HT1080 (cell line): ENCODE measurements at places on chromosomes 12 and 14. TPM values are rescaled to one million over a fixed set of nuclear protein-coding genes. Genes with fewer than 3 reads are reported as not detected.

GRCh38 chr12:67969134-67969802 lies 20.0 kb upstream of the IFNG-AS1 start:
- no peak for DNase-seq

DNA sequence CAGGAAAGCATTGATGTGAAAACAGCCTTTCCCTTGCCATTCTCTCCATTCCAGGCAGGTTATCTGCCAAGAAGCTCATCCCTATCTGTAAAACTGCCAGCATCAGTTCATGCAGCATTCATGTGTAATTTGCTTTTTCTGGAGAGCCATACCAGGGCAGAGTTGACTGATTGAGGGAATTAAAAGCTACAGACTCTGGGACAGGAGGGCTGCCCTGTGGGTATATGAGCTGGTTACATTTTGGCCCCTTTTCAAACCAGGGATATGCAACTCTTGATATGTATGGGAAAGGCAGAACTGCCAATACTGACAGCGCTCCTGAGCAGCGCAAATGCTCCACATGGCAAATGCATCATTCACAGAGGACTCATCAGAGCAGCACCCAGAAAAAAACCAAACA lies 53.7 kb downstream of the SYT1 start:
- no peak for DNase-seq

- DNase-seq: no peak
Observed at GRCh38 chr12:51829011-51829481, 19.5 kb downstream of the FIGNL2 start.

DNA sequence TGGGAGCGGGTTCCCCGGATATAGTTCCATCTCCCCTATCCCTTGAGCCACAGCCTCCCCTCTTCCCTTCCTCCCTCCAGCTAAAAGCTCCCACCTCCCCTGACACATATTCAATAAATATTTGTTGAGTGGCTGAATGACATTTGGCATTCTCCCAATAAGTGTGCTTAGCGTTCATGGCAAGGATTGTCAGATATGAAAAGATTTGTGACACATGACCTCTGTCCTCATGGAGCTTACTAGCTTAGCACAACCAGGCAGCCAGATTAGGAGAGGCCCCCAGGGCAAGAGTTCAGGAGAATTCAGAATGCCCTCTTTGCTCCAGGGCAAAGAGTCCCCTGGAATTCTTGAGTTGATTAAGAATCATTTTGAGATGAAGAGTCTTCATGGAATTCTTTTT lies 22.5 kb upstream of the SLC6A12 start:
- DNase-seq: no peak

GRCh38 chr14:59272633-59273032 lies 84.2 kb downstream of the DAAM1 start:
- no peak for DNase-seq

The HOXC9 gene
- 9.7 and 12.2 TPM in 2 replicates for total RNA-seq

DNA sequence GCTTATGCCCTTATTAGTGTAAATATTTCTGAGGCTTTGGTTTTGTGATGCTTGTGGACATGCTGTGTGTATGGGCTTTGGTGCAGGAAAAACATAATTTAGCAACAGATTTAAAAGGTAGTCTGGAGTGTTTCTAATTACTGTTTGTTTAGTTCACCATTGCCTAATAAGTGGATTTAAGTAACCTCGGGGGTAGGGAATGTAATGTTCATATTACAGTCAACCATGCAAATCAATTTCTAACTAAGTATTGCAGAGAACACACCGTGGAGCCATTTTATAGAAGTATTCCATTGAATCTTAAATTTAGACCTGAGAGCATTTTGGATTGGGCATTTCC lies 53.5 kb downstream of the ANO6 start:
- no peak for DNase-seq

The CINP gene
- 94.3 and 105 TPM in 2 replicates for total RNA-seq

- DNase-seq: no peak
Observed at GRCh38 chr12:6843118-6843902, 2.6 kb downstream of the GNB3 start.

DNA sequence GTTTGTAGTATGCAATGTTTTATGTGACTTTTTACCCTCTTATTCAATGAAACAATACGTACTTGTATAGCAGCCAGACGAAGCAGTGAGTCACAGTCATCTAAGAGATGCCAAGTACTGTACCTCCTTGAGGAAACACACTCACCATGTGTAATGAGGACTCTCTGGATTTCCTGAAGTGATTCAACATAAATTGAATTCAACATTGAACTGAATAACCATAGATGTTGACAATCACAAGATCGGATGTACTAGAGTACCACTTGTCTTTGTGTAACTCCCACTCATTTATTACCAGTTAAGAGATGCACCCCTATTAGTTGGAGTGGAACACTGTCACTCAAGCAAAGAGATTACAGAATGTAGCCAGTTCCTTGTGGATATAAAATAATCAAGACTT lies 175.2 kb upstream of the HMGA2 start:
- peak; percentile 99 for DNase-seq

DNA sequence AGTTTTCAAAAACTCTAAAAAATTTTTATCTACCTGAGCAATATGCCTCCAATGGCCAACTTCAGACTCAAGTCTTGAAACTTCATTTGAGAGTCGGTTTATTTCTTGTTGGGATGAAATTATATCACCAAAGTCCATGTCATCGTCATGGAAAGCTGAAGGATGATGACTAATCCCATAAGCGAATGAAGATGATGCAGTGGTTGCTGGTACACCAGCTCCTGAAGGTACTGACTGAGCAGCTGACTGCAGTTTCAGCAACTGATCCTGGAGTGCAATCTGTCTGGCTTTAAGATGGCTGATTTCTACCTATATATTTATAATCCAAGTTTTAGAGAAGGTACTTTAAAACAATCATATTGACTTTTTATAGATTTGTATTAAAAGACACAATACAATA lies 18.3 kb downstream of the TRIP11 start:
- no peak for DNase-seq

DNA sequence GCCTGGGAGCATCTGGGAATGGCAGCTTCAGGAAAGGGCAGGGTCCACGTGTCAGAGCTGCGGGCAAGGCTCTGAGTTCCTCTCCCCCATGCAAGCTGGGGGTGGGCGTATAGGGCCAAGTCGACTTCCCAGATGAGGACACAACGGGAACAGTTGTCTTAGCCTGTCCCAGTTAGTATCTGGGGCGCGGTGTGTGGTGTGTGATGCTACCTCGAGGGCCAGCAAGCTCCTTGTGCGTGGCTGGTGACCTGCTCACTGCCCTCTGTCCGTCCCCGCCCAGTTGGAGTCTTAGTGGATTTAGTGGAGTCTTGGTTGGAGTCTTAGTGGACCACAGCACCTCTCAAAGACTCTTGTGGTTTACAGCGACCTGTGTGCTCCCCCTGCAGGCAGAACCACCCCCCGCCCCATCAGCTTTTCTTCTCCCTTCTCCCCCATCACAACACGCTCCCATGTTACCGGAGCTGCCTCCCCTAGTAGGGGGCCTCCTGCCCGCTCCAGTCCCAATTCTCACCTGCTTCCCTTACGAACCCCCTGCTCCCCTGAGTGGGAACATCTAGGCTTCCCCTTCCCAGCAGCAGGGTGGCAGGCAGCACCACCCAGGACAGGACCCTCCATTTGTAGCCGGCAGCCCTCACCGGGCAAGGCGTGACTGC lies 8.7 kb downstream of the ASPG start:
- DNase-seq: no peak

GRCh38 chr12:71567537-71567936 lies 96.1 kb downstream of the ZFC3H1 start:
- no peak for DNase-seq

The EXOC5 gene
- 42.2 and 56.1 TPM in 2 replicates for total RNA-seq

- DNase-seq: no peak
Observed at GRCh38 chr14:71336489-71337192, 429.4 kb downstream of the PCNX1 start.

GRCh38 chr14:68249661-68250451 lies 430.3 kb downstream of the RAD51B start:
- peak; percentile 60 for DNase-seq

DNA sequence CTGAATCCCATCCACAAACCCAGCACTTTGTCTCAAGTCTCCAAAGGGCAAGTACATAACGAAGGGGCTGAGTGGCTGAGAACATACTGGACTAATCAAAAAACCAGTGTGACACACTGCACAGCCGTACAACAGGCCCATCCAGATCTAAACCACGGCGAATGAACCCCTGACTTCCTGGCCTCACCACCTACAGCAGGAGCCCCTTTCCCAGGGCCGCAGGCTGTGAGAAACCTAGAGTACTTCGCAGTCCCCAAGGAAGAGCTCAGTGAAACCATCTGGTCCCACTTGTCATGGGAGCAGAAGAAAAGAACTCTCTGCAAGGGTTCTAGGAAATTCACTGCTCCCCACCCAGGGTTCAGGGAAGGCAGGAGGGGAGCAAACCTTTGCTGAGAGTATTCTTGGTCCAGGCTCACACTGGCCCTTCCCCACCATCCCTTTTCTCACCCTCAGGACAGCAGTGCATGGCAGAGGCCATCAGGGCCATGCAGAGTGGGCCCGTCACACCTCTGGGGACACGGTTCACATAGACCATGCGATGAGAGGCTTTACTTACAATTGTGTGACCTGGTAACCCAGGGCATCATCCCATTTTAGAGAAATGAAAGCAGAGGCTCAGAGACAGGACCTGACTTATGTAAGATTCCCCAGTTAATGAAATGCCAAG lies 192.8 kb downstream of the BCL11B start:
- no peak for DNase-seq

DNA sequence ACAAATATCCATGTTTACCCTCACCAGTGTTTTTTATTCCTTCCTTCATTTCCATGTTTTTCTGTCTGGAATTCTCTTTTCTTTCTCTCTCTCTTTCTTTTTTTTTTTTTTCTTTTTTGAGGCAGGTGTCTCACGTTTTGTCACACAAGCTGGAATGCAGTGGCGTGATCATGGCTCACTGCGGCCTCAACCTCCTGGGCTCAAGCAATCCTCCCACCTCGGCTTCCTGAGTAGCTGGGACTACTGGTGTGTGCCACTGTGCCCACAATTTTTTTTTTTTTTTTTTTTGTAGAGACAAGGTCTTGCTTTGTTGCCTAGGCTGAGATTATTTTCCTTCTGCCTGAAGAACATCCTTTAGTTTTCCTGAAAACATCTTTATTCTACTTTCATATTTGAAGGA lies 15.0 kb upstream of the AMIGO2 start:
- DNase-seq: peak; percentile 96

- DNase-seq: no peak
Observed at GRCh38 chr12:6424866-6425265, 19.9 kb upstream of the CD27 start.

DNA sequence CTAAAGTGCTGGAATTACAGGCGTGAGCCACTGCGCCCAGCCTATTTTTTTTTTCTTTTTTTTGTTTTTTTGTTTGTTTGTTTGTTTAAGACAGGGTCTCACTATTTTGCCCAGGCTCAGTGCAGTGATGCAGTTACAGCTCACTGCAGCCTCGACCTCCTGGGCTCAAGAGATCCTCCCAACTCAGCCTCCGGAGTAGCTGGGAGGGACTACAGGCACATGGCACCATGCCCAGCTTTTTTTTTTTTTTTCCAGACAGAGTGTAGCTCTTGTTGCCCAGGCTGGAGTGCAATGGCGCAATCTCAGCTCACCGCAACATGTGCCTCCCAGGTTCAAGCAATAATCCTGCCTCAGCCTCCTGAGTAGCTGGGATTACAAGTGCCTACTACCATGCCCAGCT lies 5.8 kb upstream of the ITFG2 start:
- no peak for DNase-seq

DNA sequence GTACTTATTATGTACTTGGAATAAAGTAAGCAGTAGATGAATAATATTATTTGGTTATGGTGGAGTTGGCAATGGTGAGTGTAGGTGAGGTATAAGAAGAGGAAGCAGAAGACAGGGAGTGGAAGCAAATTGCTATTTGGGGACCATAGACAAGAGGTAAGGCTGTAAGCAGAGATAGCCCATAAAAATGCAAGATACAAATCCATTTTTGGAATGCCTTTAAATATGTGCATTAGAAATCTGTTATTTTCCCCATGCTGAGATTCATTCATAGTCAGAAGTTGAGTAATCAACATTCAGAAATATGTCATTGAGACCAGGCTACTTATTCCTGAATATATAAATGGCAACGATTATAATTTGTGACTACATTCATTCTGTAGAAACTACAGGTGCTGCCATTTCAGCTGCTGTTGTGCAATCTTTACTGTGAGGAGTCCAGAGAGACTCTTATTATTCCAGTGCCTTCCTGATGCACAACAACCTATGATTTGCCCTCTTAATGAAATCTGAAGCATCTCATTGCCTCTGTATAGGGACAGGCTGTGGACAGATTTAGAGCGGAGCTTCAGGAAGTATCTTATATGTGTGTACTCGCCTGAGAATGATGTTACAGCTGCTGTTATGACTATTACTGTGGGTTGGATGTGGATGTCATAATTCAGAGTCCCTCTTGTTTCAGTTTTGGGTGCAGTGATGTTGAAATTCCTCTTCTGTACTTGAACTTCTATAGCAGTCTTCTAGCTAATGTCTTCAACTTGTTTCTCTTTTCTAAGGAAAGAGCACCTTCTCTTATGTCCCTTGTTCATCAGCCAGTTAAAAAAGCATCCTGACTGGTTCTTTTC lies 173.8 kb downstream of the NAV3 start:
- no peak for DNase-seq

The TMEM63C gene
- not detected in 2 replicates for total RNA-seq

DNA sequence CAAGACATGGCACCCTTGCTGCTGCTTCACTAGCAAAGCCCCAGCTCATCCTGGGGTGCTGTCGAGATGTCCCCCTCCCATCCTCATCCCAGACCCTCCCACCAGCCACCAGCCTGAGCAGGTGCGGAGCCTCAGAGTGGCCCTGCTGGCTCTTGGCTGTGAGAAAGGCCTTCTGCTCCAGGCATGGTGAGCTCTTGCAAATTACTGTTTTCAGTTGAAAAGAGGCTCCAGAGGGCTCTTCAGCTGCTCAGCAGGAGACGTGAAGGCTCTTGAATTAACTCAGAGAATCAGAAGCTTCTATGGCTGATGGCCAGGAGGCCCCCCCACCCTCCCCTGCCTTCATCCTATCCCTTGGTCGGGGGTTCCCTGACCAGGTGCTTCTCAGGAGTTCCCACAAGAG lies 44.1 kb downstream of the WSCD2 start:
- no peak for DNase-seq

- DNase-seq: no peak
Observed at GRCh38 chr14:105863296-105864108, 337.1 kb downstream of the TMEM121 start.

GRCh38 chr12:47147739-47148138 lies 68.0 kb upstream of the AMIGO2 start:
- DNase-seq: no peak

GRCh38 chr12:2009623-2010022 lies 5.4 kb upstream of the DCP1B start:
- no peak for DNase-seq

DNA sequence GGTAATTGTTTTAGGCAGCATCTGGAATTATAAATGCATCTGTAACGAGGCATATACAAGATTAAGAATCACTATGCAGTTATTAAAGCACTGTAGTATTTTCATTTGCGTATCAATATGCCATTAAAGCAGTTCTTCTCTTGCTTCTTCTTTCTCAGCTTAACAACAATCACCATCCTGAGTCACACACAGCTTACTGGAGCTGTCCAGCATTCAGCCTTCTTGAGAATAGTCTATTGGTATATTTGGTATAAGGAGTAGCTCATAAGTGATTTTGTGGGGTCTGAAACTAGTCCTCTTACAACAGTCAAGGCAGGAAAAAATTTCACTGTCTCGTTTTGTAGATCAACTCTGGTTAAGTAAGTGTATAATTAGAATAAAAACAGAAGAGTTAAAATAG lies 523.0 kb upstream of the FOXG1 start:
- peak; percentile 37 for DNase-seq

- DNase-seq: no peak
Observed at GRCh38 chr14:58787592-58787991, 149.8 kb downstream of the DACT1 start.
